ENCODE measurements at places on chromosomes 13 and 19. TPM values are rescaled to one million over a fixed set of nuclear protein-coding genes. Genes with fewer than 3 reads are reported as not detected.

Gene BSPH1
- not detected for polyA plus RNA-seq

Gene SAFB2
- polyA plus RNA-seq, result 47.4 TPM

DNA sequence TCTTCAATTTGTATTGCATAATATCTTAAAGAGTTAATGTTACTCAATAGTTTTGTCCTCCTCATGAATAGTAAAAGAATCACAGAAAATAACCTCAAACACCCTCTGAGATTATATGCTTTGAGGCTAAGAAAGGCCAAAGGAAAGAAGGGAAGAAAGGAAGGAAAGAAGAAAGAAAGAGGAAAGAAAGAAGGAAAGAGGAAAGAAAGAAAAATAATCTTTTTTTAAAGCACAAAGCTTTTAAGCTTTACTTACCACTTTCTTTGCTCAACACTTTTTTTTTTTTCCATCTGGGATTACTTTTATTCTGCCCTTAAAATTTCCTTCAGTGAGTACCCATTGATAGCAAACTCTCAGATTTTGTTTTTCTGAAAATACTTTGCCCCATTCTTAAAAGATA, 369.1 kb downstream of the FGF9 start:
- DNase-seq, result no peak

DNA sequence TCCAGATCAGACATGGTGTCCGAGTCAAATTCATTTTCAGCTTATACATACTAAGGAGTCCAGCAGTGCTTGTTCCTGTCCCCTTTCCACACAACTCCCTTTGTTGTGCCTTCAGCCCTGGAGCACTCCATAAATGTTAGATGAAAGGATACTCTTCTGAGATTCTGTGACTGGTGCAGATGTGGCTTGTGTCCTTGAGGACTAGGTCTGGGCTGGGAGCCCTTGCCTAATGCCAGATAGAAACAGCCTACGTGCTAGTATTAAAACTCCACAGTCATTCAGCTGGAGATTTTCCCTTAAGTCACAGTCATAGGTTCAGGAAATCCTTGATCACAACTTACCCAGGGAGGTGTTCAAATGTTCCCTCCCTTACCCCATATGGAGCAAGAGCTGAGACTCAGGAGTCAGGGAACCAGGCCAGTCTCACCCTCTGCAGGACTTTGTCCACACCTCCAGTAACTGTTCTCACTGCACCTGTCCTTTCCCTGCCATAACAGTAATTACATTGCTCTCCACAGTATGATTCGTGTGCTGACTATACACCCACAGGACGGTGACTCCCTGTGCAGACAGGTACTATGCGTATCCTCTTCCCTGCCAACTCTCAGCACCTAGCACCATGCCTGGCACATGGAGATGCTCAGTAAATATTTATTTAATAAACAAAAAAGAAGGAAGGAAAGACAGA, 15.5 kb upstream of the SERPINE3 start:
- DNase-seq, result no peak

GRCh38 chr13:74687442-74688182, 553.4 kb upstream of the KLF12 start:
- no peak for DNase-seq

DNA sequence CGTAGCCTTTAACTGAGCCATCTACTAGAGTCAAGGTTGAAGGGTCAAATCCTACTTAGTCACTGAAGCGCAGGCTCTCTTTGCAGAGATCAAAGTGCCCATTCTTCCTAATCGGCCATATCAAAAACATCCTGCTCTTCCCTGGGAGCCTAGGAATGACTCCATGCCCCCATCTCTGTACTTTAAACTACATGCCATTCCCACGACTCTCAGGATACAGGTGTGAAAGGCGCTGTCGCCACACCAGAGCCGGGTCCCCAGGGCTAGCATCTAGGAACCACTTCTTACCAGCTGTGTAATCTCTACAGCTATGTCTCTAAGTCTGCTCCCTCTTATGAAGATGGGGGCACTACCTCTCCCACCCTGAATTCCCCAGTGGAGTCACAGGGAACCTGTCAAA, 22.3 kb downstream of the IRS2 start:
- no peak for DNase-seq

GRCh38 chr19:42335971-42336370, 10.5 kb downstream of the MEGF8 start:
- no peak for DNase-seq

DNA sequence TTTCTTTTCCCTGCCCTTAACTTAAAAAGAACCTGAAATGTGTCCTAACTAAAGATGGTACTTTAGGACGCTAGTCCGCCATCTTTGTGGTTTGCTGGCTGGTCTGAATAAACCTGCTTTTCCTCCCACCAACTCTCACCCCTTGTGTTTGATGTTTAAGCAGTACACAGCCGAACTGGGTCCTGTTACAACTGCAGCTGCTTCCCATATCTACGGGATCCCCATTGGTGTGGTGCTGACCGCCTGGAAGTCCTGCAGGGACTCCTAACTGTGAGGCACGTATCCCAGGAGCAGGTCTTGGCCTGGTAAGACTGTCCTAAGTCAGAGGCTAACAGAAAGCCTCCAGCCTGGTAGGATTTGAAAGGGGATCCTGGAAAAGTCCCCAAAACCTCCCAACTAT, 40.9 kb upstream of the VSTM2B start:
- no peak for DNase-seq

DNA sequence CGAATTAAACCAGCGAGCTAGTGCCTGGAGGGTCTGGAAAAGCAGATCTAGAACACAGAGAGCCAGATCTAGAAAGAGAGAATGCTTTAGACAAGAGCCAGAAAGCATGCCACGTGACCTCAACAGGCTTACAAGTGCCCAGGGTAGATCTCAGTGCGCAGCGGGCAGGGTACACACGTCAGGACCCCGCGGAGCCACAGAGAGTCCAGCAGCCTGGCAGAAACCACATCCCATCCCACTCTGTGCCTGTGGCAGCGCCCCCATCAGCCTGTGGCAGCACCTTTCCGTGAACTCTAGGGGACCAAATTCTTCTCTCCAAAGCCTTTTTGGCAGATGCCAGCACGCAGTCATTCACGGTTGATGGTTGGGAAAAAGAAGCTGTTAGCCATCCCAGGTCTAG, 5.9 kb downstream of the ARHGEF1 start:
- DNase-seq, result peak; percentile 51

- DNase-seq, result no peak
Observed at GRCh38 chr13:106491928-106492587, 43.4 kb downstream of the EFNB2 start.

Gene CBY2
- not detected for polyA plus RNA-seq

- DNase-seq, result no peak
Observed at GRCh38 chr13:46544811-46545210, 8.2 kb upstream of the LRCH1 start.
